ENCODE measurements at places on chromosomes 2 and 18.

DNA sequence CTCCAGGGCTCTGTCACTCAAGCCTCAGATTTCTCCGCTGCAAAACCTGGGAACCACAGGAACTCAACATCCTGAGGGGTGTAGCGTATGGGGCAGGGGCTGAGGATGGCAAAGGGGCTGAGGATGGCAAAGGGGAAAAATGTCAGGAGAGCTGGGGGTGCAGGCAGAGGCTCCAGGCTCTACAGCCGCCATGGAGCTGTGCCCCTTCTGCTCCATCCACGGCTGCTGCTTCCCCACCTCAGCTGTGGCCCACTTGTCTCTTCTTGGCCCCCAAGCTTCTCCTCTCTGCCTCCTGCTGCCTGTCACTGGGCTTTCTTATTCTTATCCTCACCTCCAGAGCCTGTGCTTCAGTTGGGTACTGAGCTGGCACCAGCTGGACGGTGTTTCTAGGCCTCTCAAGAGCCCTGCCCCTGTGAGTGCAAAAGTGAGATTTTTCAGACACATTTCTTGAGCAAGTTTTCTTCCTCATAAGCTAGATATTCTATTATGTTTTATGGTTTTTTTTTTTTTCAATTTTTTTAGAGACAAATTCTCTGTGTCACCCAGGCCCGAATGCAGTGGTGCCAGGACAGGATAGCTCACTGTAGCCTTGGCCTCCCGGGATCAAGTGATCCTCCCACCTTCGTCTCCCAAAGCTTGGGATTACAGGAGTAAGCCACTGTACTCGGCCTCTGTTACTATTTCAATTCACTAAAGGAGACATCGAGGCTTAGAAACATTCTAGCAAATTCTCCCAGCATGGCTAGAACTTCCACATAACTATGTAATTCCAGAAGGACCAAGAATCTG lies 49.0 kb downstream of the MARCO start:
- no peak for DNase-seq

GRCh38 chr2:120511536-120511935 lies 165.6 kb downstream of the INHBB start:
- no peak for DNase-seq

DNA sequence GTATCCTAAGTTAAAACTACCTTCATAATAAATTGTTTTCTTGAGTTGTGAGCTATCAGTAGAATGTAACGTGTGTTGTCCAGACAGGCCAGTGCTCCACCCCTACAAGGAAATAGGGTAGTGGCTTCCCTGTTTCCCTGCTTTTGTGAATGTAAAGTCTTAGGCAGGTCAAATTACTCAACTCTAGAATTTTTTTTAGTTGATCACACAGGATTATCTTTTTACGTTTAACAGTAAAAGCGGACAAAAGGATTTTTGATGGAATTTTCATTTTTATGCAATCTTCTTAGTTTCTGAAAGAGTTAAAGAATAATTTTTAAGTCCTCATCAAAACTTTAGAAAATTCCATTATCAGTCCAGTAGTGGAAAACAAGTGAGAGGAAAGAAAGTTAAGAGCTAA lies 38.2 kb downstream of the GPD2 start:
- no peak for DNase-seq

- DNase-seq: no peak
Measured at GRCh38 chr2:28437149-28437835, 44.6 kb downstream of the FOSL2 start.

- DNase-seq: no peak
Measured at GRCh38 chr2:132937629-132938028, 267.6 kb upstream of the LYPD1 start.

GRCh38 chr2:223641082-223641481 lies 38.9 kb upstream of the SCG2 start:
- no peak for DNase-seq

DNA sequence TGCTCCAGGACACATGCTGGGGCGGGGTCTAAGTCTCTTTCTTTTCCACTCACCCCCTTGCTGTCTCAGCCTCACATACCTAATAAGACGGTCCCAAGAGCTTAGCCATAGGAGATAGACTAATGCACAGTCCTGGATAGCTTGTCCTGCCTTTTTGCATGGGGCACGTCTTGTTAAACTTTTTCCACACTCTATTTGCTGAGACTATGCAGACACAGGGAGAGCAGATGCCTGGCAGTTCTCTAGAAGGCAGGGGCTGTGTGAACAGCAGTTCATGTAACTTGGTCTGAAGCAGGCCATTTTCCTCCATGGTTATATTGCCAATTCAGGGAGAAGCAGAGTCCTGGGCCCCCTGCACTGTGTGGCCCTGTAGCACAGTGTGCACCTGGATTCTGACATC lies 142.1 kb downstream of the SEPTIN10 start:
- no peak for DNase-seq

GRCh38 chr18:34028324-34028723 lies 196.4 kb downstream of the NOL4 start:
- no peak for DNase-seq

- no peak for DNase-seq
Measured at GRCh38 chr18:1037776-1038175, 133.1 kb downstream of the ADCYAP1 start.

DNA sequence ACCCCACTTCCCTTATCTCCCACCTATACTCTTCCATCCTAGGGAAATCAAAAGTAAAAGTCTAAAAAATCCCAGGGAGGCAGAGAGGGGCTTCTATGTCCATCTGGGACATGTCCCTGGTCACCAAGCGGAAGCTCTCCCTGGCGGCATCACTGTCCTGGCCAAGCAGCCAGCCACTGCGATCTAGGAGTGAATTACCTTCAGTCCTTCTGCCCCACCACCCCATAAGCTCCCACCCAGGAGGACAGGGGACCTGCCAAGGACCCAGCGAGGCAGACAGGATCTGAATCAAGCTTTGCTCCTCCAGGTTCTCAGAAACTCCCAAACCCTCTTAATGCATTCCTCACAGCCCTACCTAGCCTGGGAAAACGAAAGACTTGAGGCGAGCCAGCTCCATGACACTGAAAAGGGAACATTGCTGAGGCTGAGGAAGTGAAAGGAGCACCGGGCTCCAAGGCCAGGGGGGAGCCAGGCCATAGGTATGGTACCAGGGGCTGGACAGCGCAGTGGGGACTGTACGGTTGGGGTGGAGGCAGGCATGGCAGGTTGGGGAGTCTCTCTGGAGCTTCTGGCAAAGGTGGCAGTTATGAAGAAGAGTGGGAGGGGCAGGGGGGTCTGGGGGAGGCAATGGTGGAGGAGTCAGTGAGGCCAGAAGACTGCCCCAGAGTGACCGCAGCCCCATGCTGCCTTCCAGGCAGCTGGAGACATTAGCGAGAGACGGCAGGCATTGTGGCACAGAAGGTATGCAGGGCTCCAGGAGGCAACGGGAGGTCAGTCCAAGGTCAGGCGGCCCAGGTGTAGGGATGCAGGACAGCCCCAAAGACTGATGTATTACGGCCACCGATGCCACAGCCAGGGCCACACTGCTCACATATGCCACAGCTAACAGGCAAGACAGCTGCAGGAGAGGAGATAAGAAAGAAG lies 2.7 kb upstream of the SLC23A3 start:
- DNase-seq: no peak

- no peak for DNase-seq
Measured at GRCh38 chr2:186027922-186028321, 289.3 kb downstream of the FSIP2 start.

DNA sequence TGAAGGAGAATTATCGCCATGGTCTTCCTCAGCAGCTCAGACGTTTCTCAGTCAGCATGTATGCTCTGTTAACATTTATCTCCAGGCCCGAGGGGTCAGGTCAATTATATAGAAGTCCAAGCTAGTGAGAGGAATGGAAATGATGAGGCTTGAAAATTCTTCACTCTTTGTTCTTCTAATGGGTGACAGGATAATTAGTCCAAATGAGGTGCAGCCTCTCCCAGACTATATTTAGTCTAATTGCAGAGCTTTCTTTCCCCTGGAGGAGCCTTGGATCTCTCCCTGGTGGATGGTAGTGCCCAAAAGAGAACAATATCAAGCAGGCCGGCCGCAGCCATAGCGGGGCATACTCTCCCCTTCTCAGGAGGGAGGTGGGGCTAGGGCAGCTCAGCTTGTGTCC lies 51.4 kb upstream of the DTNB start:
- DNase-seq: no peak

- DNase-seq: no peak
Measured at GRCh38 chr2:227118353-227118752, 45.7 kb downstream of the COL4A4 start.

DNA sequence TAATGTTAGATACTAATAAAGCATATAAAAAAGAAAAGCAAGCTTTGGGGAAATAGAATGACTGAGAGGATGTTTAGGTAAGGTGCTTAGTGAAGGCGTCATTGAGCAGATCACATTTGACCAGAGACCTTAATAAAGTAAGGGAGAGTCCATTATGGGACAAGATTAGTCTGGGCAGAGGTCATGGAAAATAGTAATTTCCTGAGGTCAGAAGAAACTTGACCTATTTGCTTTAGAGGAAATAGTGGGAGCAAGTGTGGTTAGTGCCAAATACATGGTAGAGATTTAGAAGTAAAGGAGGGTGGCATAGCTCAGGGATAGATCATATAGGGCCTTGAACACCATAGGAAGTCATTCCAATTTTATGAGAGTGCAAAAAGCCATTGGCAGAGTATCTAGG lies 24.5 kb upstream of the SLC8A1 start:
- no peak for DNase-seq

Measured in activated gamma-delta T cell treated with Interleukin-2 at 50 U/mL for 16 hours (primary cell).